ENCODE measurements at places on chromosomes 13 and 19.

- no peak for DNase-seq
Observed at GRCh38 chr13:98979012-98979660, 1.3 kb upstream of the DOCK9 start.

GRCh38 chr19:19661675-19662251, 1.7 kb downstream of the ATP13A1 start:
- peak; percentile 74 for DNase-seq

GRCh38 chr13:27403727-27404385, 20.6 kb upstream of the GTF3A start:
- no peak for DNase-seq

DNA sequence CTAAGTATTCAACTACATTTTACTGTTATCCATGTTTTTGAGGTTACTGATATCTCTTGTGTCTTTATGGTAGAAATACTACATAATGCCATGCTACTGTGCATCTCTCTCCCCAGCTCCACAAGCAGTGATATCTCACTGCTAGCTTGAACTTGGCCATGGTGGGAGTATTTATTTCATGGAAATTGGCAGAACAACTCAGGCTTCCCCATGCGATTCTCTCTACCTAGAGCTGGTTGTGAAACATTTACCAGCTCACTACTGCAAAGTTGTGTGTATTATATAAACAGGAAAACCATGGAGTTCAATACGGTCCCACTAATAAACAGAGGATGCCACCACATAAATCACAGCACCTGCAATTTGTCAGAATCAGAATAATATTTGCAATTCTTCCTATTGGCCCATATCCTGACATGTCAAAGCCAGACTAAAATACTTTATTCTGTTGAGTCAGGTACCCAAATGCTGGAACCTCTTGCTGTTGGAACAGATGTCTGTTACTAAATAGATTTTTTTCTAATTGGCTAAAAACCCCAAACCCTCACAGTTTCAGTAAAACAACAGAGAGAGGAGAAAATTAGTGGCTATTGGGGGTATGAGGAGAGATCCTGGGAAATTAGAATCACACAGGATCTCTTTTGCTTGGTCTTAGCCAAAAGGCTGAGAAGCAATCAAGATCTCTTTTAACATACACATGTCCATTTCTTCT, 91.4 kb upstream of the SLC10A2 start:
- no peak for DNase-seq

DNA sequence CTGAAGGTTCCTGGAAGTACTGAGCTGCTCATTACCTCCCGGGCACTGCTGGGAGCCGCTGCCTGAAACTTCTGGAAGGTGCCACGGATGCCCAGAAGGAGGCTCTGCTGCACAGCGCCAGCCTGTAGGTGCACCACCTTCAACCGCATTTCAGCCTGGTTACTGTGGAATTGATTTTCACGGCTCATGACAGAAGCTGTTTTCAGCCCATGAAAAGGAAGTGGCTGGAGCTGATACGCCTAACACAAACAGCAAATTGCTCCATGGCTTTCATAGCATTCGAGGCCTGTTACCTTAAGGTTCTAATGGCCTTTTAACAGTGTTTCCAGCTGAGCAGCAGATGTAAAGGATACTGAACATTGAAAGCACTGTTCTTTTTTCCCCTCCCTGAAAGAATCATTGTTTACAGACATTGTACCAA, 22.0 kb downstream of the GPC6 start:
- no peak for DNase-seq

DNA sequence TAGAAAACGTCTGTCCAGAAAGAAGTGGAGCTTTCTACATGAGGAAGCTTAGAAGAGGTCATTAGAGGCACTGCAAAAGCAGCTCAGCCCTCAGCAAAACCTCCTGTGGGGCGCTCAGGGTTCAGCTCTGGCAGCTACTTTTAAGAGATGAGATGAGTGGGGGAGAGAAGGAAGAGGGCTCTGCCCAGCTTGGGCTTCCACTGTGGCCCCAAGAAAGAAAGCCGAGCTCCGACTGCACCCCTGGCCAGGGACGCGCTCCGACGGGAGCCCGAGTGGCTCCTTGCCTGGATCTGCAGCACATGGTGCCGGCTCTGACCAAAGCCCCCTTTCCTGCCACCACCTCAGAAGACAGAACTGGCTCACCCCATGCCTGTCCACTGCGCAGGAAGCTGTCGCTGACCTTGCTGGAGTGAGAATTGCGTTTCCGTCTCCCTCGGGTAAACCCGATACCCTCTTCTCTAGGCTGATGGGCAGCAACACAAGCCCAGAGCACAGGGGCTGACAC, 36.4 kb downstream of the NAXD start:
- DNase-seq, result no peak

Measured in inflammatory macrophage (primary cell).